ENCODE measurements at places on chromosomes 11 and 22. TPM values are rescaled to one million over a fixed set of nuclear protein-coding genes. Genes with fewer than 3 reads are reported as not detected.
A peak's percentile ranks its signal among the peaks of the same experiment; 100 is the strongest.

DNA sequence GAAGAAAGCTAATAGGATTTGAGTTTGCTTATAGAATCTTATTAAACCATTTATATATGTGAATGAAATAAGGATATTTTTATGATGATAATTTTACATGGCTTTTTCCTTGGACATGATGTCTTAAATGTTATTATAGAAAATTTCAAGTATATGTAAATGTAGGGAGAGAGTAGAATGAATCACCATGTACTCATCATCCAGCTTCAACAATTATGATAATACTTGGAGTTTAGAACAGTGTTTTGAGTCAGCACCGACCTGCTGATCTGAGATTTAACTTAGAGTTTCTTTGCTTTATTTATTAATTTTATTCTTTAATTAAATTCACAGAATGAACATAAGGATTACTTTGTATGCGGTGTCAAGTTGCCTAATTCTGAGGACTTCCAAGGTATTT, 193.5 kb downstream of the UVRAG start:
- no peak for DNase-seq

GRCh38 chr11:123570939-123571580, 83.4 kb downstream of the SCN3B start:
- no peak for DNase-seq

DNA sequence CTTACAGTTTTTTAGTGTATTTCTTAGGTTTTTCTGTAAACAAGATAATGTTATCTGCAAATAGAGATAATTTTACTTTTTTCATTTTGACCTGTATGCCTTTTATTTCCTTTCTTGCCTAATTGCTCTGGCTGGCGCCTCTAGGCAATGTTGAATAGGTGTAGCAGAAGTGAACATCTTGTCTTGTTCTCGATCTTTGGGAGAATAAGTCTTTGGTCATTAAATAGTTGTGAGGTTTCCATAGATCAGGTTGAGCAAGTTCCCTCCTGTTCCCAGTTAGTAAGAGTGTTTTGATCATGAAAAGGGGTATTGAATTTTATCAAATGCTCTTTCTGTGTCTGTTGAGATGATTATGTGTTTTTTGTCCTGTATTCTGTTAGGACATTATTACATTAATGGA, 24.0 kb downstream of the PIH1D2 start:
- DNase-seq = no peak

- no peak for DNase-seq
Measured at GRCh38 chr11:75028321-75028720, 39.6 kb downstream of the NEU3 start.

DNA sequence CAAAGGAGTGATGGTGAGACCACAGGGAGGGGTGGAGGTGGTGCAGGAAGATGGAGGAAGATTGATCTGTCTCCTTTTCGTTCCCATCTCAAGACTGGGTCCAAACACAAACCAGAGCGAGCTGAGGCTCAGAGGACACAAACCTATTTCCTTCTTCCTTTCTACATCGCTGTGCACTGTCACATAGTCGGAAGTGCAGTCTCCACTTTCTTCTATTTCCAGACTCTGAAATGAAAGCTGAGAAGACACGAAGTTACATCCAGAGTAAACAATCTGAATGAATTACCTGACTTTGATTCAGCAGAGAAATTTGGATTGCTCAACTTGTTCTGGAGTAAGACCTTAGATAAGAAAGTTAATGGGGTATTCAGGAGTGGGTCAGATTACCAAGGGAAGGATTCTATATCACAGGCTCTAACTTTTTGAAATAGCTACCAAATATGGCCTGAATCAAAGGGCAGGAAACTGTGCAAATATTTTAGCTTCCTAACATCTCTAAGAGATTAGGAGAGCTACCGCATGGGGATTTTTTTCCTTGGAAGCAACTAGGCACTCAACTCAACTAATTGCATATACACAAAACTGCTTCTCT, 14.4 kb downstream of the OVCH2 start:
- DNase-seq = no peak

GRCh38 chr11:86803136-86804045, 3.0 kb downstream of the PRSS23 start:
- no peak for DNase-seq

GRCh38 chr11:33542921-33543320, 157.7 kb downstream of the C11orf91 start:
- peak; percentile 63 for DNase-seq

GRCh38 chr11:16793009-16793408, 54.6 kb downstream of the C11orf58 start:
- DNase-seq = no peak

- DNase-seq = no peak
Measured at GRCh38 chr11:33564856-33565453, 135.7 kb downstream of the C11orf91 start.

GRCh38 chr11:63905179-63905578, 11.8 kb downstream of the RCOR2 start:
- no peak for DNase-seq

- DNase-seq = no peak
Measured at GRCh38 chr11:46337626-46338345, 9.5 kb upstream of the DGKZ start.

- DNase-seq = no peak
Measured at GRCh38 chr11:84642500-84642899, 984.6 kb downstream of the DLG2 start.

GRCh38 chr11:124920870-124921609, 2.0 kb downstream of the HEPN1 start:
- peak; percentile 73 for DNase-seq

- no peak for DNase-seq
Measured at GRCh38 chr22:39994041-39994565, 651 bp upstream of the FAM83F start.

DNA sequence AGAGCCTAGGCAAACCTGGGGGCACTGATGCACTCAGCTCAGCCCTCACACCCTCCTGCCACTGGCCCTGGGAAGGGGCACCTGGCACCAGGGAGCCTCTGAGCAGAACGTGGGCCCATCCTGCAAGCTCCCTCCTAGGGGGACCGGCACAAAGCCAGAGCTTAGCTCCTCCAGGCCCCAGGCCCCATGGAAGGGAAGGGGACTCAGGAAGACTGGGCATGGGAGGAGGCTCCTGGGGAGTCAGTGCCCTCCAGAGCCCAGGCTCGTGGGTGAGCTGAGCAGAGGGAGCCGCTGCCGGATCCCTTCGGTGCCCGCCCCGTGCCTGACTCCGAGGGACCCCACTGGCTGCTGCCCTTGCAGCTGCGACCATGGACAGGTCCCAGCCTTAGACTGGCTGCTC, 28.5 kb downstream of the ADA2 start:
- DNase-seq = no peak

DNA sequence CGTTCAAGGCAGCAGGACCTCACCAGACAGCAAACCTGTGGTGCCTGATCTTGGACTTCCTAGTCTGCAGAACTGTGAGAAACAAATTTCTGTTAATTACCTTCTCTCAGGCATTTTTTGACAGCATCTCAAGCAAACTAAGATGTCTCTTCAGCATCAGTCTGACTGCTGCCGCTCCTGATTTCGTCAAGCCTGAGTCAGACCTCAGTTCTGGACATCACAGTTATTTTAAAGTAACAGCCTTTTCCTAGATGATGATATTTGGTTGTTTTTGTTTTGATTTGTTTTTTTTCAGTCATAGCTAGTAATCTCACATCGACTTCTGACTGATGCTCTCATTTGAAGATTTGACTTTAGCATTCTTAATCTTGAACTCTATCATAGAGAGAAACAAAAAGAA, 71.9 kb downstream of the BLID start:
- no peak for DNase-seq

The MFNG gene
- 20.3 TPM for total RNA-seq

The DBX1 gene
- total RNA-seq = not detected

The TRIM29 gene
- 192 TPM for total RNA-seq

The RIBC2 gene
- total RNA-seq = 2.1 TPM

The DERL3 gene
- total RNA-seq = 11.4 TPM

The CNIH2 gene
- 2.2 TPM for total RNA-seq

The RFPL3 gene
- total RNA-seq = not detected

The CFAP300 gene
- total RNA-seq = 9.7 TPM

The TEF gene
- total RNA-seq = 27.5 TPM

The OR52W1 gene
- not detected for total RNA-seq

The FADS1 gene
- 40.7 TPM for total RNA-seq
